AG09319 (cell line): ENCODE measurements at places on chromosomes 12 and 14.

DNA sequence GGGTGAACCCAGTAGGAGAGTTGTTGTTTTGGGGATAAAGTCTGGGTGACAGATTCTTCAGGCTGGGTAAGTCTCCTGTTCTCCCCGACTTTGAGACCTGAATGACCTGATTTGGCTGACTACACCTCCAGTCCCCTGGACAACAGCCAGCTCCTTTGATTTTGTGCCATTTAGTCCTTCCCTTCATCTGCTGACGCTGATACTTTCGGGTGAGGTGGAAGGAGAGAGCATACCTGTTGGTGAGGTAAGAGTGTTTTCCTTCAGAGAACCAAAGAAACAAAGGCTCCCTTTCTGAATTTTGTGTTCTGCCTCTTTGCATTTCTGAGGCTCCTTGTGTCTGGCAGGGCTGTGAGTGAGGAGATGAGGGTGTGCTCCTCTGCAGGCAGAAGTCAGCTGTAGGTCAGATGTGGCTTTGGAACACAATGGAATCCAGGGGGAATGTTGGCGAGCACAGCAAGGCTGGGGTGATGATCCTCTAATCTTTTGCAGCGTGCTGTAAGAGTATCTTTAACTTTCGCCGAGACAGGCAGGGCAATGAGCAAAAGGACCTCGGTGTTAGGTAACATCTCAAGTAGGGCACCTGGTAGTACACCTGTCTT, 12.1 kb downstream of the ETV6 start:
- no peak for DNase-seq

DNA sequence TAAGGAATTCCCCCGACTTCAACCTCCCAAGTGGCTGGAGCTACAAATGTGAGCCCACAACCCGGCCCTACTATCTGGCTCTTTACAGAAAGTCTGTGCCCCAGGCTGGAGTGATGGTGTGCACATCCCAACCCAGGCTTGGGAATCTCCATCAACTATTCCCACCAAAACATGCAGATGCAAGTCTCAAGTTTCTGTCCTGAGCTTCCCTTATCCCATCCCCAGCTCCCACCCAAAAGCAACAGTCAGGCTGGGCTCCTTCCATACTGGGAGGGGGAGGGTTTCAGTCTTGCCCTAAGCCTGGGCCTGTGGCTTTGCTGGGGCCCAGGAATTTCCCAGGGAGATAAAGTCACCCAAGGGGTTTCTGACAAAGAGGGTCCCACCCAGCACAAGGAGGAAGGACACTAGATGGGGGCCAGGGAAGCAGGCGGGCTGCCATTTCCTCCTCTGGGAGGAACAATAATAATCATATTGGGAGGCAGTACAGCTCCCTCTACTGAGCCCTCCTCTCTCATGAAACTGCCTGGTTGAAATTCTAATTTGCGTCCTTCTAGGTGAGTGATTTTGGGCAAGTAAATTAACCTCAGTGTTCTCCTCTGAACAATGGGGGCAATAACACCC, 8.0 kb downstream of the SLC8B1 start:
- no peak for DNase-seq

DNA sequence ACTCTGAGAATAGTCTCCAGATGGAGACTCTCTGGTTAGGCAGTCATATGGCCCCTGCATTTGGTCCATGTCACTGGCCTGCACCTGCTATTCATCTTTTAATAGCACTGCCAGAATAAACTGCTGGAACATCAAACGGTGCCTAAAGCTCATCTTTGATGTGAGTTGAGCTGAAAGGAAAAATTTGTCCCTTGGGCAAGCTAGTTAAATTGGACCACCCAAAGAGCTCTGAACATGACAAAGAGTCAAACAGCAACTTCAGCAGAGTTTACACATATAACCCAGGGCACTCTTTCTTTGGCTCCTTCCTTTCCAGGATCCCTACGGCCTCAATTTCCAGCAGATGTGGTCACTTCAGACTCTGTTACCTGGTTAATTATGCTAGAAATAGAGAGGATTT, 269.9 kb downstream of the RPL10L start:
- no peak for DNase-seq

- DNase-seq: no peak
Measured at GRCh38 chr12:10247436-10248058, 34.9 kb downstream of the GABARAPL1 start.

- DNase-seq: no peak
Measured at GRCh38 chr12:69844836-69845235, 19.8 kb downstream of the MYRFL start.

GRCh38 chr14:94363151-94363624, 25.2 kb downstream of the SERPINA1 start:
- no peak for DNase-seq

DNA sequence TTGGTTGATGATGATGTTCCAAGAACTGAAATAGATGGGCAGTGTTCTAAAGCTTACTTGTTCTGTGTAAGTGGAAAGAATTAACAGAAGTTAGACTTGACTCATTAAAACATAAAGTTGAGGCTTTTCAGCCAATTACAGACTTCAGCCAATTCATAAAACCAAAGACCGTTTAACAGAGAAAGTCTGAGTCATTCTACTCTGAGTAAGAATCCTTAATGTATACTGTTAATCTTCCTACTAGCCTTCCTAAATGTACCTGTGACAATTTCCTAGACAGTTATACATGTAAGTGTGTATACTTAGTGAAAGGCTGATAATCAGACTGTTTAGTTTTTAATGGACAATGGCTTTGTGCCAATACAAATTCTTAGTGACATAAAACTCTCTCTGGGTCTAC, 681.0 kb downstream of the RPL10L start:
- no peak for DNase-seq

DNA sequence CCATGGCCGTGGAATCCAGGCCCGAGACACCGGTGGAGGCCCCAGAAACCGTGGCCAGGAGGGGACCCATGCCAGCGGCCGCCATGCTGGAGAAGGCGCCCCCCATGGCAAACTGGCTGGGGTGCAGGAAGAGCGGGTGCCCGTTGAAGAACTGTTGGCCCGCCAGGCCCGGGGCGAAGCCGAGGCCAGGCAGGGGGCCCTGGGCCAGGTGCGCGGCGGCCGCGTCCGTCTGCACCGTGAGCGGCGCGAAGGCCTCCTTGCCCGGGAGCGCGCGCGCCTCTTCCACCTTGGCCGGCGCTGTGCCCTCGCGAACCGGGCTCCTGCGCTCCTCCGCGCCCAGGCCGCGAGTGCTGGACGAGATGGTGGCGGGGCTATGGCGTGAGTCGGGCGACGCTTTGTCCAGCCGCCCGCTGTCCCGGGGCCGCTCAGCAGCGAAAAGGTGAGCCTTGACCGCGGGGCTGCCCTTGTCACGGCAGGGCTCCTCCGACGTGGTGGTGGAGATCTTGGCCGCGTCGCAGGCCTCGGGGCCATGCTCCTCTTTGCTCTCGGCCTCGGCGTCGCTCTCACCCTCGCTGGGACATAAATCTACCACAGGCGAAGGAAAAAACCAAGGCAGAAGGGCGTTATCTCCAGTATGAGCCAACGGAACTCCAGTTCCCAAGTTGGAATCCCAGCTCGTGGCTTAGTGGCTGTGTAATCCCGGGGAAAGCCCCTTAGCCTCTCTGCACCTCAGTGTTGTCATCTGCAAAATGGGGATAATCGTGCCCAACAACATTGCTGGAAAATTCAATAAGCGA, 9.5 kb downstream of the TBX3 start:
- DNase-seq: no peak

DNA sequence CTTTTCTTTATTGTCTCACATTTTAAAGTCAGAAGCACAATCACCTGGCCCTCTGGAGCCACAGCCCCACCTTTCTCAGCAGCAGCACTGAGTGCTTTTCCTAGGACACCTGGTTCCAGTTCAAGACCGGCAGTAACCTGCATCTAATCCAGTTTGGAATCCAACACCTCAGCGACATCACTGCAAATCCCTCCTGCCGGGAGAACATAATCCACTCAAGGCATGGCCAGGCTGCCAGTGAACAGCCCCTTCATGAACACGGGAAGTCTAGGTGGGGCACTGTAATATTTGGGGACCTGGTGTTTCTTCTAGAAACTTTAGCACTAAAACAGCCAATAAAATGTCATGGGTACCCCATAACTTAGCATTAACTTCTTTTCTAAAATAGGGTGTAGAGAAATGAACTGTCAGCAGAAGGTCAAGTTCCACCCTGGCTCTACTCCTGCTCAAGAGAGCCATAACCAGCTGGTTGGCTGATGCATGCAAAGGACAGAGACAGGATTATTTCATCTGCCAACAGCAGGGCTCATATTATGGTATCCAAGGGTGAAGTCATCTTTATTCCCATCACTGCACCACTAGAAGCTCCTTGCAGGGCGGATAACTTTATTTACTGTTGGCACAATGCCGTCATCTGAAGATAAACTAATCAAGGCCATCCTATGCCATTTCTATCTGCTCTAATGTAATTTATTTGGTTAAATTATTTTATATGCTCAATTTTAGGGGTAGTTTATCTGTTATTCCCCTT, 76.7 kb downstream of the TTC7B start:
- no peak for DNase-seq
